SK-N-MC (cell line): ENCODE measurements at places on chromosomes 1 and 21.

DNA sequence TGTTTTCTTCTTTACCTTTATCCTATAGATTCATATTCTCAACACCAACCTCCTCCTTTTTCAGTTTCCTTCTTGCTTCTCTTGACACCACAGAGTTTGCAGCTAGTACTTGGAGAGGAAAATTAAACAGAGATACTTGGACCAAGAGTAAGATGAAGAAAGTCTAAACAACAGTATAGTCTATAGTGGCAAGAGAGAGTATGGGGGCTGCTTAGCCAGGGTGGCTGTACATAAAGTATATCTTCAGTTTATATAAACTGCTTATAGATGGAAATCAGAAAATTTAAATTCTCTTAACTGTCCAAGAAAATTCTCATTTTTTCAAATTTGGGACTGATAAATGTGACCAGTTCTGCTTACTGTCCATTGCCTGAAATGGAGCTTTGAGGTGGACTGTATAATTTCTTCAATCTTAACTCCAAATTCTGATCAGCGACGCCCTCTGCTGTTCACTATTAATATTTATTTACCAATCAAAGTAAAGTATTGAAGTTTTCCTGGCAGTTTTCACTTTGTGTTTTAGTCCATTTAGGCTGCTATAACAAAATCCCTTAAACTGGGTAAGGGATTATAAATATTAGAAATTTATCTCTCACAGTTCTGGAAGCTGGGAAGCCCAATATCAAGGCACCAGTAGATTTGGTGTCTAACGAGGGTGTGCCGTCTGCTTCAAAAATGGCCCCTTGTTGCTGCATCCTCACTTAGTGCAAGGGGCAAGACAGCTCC lies 14.8 kb upstream of the METTL18 start:
- DNase-seq = peak; percentile 6

DNA sequence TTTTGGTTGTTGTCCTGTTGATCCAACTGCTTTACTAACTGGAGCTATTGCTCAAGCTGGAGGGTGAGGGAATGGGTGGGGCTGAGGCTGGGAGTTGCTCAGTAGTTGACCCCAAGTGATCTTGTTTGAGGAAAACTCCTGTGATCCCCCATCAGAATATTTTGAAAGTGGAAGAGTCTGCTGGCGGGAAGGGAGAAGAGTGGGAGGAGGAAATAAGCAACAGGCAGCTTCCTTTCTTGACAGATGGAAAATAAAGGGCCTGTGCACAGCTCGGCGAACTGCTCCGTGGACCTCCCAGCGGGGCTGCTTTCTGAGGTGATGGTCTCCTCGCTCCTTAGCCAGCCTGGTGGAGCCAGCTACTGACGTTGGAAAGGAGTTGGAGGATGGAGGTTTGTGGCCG lies 199.1 kb upstream of the LMO4 start:
- no peak for DNase-seq

DNA sequence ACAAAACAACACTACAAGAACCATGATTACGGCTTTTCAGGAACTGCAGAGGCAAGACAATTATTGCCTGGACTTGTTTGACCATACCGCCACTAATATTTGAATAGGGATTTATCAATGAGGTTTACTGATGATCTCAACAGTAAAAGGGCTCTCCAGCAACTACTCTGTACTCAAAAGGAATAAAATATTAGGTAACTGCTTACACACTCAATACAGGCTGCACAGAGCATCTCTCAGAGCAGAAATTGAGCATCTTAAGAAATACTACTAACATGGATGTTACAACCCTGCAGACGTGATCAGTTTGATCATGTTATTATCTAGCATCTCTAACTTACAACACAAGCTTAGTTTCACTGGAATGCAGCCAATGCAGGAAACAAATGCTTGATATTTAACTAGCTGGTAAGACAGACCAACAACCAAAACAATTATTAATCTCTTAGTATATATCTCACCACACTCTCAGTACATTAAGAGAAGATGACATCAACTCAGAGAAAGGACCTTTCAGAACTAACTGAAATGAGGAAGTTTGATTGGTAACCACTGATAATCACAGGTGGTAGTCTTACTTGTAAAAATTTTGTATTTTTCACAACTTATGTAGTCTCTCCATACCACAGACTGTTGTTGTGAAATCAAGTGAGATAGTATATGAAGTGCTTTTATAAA lies 52.2 kb downstream of the PUM1 start:
- no peak for DNase-seq

GRCh38 chr1:155978973-155979429 lies 654 bp upstream of the ARHGEF2 start:
- DNase-seq = no peak

DNA sequence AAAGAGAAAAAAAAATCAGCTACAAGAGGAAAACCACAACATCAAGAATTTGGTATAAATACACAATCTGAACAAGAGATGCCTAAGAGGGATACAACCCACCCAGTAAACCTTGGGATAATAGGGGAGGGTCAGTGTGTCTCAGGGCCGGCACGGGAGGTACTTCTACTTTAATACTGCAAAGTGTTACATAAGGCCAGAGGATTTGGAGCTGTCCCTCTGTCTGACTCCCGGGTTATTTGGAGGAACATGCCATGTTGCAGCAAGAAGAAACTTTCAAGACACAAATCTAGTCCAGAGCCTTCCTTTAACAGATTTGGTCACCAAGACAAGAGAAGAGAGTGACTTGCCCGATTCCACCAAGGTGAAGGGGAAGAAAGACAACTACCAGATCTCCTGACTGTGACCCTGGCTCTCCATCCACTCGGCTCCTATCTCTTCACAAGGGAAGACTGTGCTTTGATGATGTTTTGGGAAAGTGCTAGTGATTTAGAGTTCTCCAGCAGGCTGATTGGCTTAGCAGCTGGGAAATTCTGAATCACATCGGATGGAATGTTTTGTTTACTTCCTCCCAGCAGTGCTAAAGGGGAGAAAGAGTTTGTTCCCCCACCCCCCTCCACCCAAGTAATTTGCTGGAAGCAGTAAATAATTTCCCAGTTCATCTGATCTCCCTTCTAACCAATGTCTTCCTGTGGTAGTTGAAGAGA lies 29.3 kb downstream of the SGIP1 start:
- no peak for DNase-seq

- DNase-seq = no peak
Measured at GRCh38 chr1:177937174-177937770, 32.6 kb downstream of the SEC16B start.

- DNase-seq = no peak
Measured at GRCh38 chr1:6357243-6357936, 36.2 kb downstream of the ACOT7 start.

DNA sequence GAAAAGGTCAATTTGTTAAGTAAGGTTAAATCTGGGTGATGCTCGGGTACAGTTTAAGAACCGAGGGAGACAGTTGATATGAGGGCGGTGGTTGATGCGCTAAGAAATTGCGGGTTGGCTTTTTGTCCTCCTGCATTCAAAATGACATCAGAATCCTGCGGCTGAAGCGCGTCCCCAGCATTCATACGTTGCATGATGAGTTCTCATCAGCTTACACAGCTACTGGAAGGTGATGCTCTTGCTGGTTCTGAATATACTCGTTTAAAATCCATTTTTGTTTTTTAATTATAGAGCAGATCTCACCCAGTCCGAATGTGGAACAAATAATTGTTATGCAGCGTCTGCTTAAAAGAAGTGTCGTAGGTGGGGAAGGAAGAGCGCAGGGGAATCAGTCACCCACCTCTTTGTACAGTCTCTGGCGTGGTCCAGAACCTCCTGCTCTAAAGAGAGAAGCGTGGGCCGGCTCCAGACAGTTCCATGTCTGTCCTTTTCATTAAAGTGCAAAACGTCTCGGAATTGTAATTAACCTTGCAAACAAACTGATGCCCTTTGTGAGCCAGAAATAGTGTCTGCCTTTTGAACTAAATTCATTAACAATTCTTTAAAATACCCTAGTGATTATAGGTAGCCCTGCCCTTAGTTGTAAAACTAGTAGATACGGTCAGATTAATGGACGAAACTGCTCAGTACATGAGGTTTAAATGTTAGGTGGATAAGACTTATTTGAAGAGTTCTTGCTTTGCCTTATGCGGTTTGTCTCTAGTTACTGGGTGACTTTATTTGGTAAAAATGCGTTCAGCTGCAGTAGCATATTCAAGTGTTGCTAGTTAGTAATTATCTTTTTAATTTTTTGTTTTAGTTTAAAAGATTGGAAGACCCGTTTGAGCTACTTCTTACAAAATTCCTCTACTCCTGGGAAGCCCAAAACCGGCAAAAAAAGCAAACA lies 741 bp downstream of the RGS2 start:
- DNase-seq = no peak

DNA sequence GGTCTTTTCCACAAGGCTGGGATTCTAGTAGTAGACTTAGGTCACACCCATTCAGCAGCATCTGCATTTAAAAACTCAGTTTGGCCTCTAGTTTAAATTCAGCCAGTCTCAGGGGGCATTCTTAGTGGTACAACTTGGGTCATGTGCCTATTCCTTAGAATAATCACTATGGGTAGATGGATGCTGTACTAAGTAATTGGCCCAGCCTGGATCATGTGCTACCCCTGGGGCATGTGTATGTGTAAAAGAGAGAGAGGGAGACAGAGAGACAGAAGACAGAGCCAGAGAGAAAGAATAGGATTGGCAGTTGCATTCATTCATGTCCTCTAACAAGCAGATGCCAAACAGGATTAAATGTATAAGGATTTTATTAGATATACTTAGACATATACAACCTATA lies 13.6 kb upstream of the SYT14 start:
- no peak for DNase-seq

DNA sequence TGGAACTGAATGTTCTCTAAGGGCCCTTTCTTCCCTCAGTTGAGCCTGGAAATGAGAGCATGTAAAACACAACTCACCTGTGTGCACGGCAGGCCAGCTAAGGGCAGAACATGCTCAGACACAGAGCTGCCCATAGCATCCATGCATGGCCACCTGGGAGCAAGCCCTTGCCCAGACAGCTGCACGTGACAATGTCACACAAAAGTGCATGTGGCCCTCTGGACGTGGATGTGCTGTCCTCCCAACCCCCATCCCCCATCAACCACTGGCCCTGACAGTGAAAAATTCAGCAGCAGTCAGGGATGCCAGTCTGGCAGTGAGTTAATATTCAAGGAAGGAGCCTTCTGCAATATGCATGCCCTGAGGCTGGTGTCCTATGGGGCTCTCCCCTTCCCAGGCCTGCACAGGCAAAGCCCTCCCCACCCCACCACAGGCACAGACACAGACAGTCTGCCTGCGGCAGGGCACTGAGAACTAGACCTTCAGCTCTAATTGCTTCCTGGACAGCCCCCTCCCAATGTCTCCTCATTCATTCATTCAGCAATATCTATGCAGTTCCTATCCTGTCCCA lies 14.6 kb upstream of the COL16A1 start:
- DNase-seq = no peak

GRCh38 chr1:93907718-93908117 lies 1.5 kb downstream of the GCLM start:
- DNase-seq = no peak

DNA sequence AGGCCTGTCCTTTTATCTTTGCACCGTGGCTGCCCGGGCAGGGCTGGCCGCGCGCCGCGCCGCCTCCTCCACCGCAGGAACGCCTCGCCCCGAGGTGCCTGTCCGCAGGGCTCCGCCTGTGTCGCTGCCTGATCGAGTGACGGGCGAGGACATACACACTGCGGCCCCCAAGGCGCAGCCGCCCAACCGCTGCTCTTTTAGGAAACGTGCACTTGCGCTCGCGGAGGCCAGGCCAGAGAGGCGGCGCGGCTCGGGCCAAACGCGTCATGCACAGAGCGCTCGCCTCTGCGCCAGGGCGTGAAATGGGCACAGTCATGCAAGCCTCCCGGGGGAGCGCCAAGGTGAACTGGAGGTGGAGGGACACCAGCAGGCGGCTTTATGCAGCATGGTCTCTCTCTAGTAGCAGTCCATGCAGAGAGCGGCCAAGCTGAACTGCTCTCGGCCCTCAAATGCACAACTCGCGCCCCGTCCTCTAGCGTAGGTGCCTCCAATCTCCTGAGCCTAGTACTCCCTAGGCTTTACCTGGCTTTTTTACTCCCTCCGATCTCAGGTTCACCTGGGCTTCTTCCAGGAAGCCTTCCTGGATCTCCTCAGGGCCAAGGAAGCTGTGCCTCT lies 12.9 kb downstream of the TRABD2B start:
- DNase-seq = no peak

DNA sequence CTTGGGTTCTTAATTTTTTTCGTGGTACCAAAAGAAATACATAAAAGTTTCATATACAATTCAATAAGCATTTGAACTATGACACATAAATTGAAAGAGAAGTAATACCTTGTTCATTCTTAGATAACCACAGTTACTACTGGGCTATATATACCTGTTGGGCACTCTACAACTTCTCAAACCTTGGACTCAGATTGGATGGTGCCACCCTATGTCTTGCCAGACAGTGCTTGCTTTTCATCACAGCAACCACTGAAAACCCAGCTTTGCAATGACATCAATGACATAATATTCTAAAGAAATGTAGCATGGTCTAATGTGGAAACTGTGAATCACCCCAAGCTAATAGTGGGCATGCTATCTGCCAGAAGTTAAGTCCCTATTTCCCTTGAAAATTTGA lies 62.8 kb upstream of the DPH5 start:
- DNase-seq = no peak

- no peak for DNase-seq
Measured at GRCh38 chr1:117814856-117815797, 114.3 kb downstream of the GDAP2 start.

DNA sequence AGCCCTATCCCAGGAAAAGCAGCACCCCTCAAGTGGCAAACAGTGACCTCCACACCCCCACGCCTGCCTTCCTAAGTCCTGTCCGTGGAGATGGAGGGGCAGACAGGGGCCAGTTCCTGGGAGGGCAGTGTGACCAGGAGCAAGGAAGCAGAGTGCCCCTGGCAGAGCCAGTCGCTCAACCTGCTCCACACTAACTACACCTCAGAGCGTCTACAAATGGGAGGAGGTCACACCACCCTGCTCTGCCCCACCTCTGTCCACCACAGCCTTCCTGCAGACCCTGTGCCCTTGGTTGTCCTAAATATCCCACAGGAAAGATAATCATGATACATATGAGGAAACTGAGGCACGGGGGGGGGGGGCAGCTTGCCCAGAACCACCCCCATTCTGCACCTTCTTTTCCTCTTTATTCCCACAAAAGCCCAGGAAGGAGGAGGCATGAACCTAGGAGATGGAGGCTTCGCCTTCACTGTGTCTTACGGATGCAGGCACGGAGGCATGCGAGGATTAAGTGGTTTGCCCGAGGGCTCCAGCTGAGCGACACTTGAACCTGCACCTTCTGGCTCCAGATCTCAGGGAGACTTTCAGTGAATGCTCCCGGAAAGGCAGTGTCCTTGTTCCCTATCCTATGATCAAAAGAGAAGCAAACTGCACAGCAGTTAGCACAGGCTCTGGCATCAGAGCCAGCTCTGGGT lies 42.7 kb upstream of the SELENON start:
- DNase-seq = no peak

DNA sequence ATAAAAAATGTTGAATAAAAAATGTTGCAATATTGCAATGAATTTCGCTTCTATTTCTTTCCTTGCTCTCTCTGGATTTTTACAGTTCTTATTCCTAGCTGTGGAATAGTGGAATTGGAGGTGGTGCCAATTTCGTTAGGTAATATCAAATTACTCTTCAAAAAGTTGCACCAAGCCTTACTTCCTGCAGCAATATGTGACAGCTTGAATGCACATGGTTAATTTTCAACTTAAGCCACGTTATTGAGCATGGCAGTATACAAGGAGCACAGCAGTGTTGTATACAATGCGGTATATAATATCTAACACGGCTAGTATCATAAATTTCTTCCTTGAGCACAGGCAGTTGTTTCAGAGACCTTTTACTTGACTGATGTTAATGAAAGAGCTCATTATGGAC lies 152.5 kb downstream of the NOS1AP start:
- DNase-seq = no peak

GRCh38 chr21:31558189-31558961 lies 101.1 kb upstream of the SOD1 start:
- no peak for DNase-seq
